ENCODE measurements at places on chromosomes 5 and 9. TPM values are rescaled to one million over a fixed set of nuclear protein-coding genes. Genes with fewer than 3 reads are reported as not detected.

- DNase-seq, result no peak
- no peaks in the 10 kb centered on the region for H3K36me3 ChIP-seq
- no peak overlapping the region for H3K4me3 ChIP-seq
- no peaks in the 10 kb centered on the region for H3K4me1 ChIP-seq
- H3K27me3 ChIP-seq, result no peaks in the 10 kb centered on the region
Measured at GRCh38 chr5:9316733-9317132, 229.1 kb downstream of the SEMA5A start.

GRCh38 chr9:69174616-69175463 lies 763 bp downstream of the TJP2 start:
- peaks cover 4% of the 10 kb centered on the region for H3K36me3 ChIP-seq
- H3K4me3 ChIP-seq, result peak overlapping the region; percentile 86

DNA sequence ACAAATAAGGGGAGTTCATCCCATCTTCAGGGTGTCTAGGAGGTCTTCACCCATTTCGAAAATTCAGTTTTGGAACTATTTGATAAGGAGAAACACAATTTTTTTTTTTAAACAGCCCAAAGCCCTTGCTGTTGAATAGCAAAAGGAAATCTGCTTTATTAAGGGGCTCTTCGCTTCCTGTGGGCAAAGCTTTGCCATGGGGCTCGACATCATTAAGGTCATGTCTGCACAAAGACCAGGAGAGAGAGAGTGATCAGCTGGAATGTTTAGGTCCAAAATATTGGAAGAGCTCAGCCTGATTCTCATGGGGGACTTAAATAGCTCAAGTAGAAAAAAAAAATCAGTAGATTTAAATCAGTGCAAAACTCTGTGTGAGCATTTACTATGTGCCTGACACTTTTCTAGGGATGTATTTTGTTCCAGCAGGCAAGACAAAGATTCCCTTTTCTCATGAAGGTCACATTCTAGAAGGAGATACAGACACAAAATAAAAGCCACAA lies 564.6 kb upstream of the KLF4 start:
- no peak overlapping the region for H3K27ac ChIP-seq
- H3K4me1 ChIP-seq, result peaks cover 42% of the 10 kb centered on the region
- no peak overlapping the region for H3K4me3 ChIP-seq

Gene SPINK7
- not detected for total RNA-seq

Gene NPR3
- total RNA-seq, result 9.9 TPM

DNA sequence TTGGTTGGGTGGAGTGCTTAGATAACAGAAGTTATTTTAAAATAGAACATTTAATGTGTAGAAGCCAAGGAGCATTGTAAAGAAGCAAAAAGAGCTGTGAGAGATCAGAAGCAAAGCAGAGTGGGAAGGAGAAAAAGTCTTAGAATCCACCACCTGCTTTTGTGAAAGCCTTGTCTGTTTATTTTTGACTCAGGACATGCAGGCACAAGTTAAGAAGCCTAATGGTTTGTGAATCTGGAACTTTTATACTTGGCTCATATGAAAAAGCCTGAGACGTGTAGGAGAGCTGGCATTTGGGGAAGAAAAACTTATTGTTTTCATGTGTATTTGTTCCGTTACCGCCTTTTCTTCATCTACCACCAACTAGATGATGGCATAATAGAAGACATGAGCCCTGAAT lies 38.5 kb upstream of the ITGA2 start:
- no peak overlapping the region for H3K4me3 ChIP-seq
- no peaks in the 10 kb centered on the region for H3K36me3 ChIP-seq
- H3K27me3 ChIP-seq, result no peaks in the 10 kb centered on the region
- peaks cover 30% of the 10 kb centered on the region for H3K4me1 ChIP-seq

- no peaks in the 10 kb centered on the region for H3K36me3 ChIP-seq
- H3K4me1 ChIP-seq, result no peaks in the 10 kb centered on the region
- no peak overlapping the region for H3K4me3 ChIP-seq
- H3K27me3 ChIP-seq, result no peaks in the 10 kb centered on the region
- DNase-seq, result no peak
Measured at GRCh38 chr5:152601806-152602732, 197.0 kb upstream of the NMUR2 start.

Gene ST6GALNAC6
- 42.9 TPM for total RNA-seq

DNA sequence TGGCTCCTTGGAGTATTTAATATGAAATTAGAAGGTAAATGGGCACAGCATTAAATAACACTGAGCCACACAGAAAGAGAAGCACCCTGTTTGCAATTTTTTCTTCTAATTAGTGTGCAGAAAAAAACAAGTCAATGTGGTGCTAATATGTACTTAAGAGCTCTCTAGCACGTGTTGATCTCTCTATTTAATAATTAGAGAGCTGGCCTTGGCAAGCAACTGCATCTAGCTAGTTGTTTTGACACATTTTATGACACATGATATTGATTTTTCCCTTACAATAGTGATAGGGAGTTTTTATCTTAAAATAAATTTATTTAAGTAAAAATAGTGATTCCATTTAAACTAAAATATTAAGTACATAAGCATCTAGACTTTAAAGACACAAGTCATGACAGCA lies 54.5 kb upstream of the NUDT12 start:
- H3K4me3 ChIP-seq, result no peak overlapping the region
- no peaks in the 10 kb centered on the region for H3K36me3 ChIP-seq
- no peaks in the 10 kb centered on the region for H3K4me1 ChIP-seq
- no peak for DNase-seq
- no peaks in the 10 kb centered on the region for H3K27me3 ChIP-seq

Gene SPATA31E1
- total RNA-seq, result 0.26 TPM

GRCh38 chr9:32423371-32423770 lies 38.9 kb downstream of the ACO1 start:
- H3K27me3 ChIP-seq, result no peaks in the 10 kb centered on the region
- peaks cover 11% of the 10 kb centered on the region for H3K36me3 ChIP-seq
- DNase-seq, result peak; percentile 50
- peaks cover 44% of the 10 kb centered on the region for H3K4me1 ChIP-seq
- no peak overlapping the region for H3K4me3 ChIP-seq

DNA sequence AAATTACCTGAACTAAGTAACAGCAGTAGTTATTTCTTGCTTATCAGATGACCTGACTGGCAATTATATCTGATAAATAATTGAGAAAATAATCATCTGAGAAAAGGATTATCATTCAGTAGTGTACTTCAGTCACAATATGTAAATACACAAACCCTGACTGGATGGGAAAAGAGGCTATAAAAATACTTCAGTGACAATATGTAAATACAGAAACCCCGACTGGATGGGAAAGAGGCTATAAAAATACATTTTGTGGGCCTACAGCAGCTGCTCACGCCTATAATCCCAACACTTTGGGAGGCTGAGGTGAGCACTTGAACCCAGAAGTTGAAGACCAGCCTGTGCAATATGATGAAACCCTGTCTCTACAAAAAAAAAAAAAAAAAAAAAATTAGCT lies 11.1 kb downstream of the UBAP2 start:
- H3K4me3 ChIP-seq, result no peak overlapping the region
- no peaks in the 10 kb centered on the region for H3K27me3 ChIP-seq
- peaks cover 24% of the 10 kb centered on the region for H3K4me1 ChIP-seq
- no peaks in the 10 kb centered on the region for H3K36me3 ChIP-seq
- no peak for DNase-seq
- H3K27ac ChIP-seq, result no peak overlapping the region

Gene IL9
- not detected for total RNA-seq

Gene SV2C
- total RNA-seq, result not detected

- H3K4me1 ChIP-seq, result no peaks in the 10 kb centered on the region
- no peak overlapping the region for H3K27ac ChIP-seq
- H3K27me3 ChIP-seq, result no peaks in the 10 kb centered on the region
Measured at GRCh38 chr9:80285326-80285725, 713.6 kb downstream of the TLE4 start.

DNA sequence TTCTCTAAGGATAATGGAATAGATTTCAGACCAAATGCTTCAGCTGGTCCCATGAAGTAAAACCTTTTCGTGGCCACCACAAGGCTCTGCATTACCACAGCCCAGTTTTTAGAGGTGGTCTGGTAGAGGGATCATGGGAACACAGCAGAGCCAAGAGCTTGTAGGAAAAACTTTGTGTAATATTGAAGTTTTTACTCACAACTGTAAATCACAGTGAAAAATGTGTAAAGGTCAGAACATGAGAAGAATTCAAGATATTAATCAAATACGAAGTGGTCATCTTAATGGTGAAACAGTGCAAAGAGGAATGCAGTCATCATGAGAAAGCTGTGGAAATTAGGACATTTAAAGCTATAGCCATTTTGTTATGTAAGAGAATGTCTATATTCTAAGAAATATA lies 197.5 kb downstream of the NPR3 start:
- no peaks in the 10 kb centered on the region for H3K4me1 ChIP-seq
- DNase-seq, result no peak
- no peaks in the 10 kb centered on the region for H3K36me3 ChIP-seq
- no peak overlapping the region for H3K27ac ChIP-seq
- no peak overlapping the region for H3K4me3 ChIP-seq

Gene CCDC69
- total RNA-seq, result 0.03 TPM

Gene COL27A1
- total RNA-seq, result 4.7 TPM

GRCh38 chr5:97545886-97546535 lies 363.0 kb upstream of the RIOK2 start:
- H3K4me3 ChIP-seq, result no peak overlapping the region
- H3K4me1 ChIP-seq, result no peaks in the 10 kb centered on the region
- no peaks in the 10 kb centered on the region for H3K36me3 ChIP-seq
- no peak for DNase-seq
- H3K27ac ChIP-seq, result no peak overlapping the region
- H3K27me3 ChIP-seq, result 0 out of 2 replicates have a peak, but pooled peaks cover 5% of the 10 kb centered on the region
